ENCODE measurements at places on chromosomes 2 and 18.
A peak's percentile ranks its signal among the peaks of the same experiment; 100 is the strongest.

DNA sequence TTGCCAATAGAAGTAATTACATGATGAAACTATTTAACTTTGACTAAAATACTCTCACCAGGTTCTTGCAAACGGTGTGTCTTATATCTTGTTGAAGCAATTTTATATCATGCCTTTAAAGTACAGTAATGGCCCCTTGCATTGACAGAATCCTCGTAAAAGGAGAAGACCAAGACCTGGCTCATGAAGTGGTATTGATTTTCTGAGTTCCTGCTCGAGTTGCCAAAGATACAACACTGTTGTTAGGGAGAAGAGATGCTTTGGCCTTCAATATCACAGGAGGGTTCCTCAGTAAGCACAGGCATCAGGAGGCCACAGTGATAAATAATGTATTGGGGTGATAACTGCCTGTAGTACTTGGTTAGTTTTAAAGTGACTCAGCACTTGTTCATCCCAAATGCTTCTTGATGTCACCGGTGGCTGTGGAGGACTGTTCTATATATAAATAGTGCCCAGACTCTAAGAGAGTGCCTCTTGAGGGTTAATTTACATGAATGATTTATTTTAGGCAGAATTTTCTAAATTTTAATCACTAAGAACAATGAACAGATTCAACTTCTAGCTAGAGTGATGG is 571.7 kb upstream of the FANCL start:
- DNase-seq = no peak

DNA sequence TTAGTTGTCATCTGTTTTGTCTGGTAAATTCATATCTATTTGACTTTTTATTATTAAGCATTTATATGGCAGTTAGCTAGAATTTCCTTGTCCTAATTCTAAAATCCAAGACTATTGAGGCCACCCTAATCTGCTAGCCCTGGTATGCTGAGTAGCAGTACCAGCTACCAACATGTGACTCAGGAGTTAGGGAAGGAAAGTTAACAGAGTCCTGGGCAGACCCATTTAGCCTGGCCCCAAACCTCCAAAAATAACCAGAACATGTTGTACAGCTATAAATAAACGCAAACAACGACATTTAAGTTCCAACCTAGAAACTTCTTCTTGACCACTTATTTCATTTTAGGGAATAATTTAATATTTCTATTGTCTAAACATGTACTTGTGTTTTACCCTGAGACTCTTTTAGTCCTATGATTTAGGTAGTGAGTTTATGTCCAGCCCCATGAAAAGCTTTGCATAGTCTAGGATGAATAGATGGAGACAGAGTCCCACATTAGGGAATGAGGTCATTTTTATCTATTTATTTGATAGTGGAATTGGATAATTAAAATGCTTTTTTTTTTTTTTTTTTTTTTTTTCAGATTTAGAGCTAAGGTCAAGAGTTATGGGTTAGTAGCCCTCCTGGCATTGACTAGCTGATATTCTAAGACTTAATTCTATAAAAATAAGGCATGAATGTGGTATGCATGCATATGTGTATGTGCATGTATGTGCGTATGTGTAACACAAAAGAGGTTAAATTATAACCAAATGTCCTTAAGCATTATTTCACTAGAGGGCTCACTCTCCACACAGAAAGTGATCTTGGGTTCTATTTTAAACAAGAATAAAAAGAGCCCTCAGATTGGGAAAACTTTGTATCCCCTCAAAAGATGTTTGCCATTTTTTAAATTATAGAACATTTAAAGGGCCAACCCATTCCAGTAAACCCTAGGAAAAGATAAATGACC is 160.1 kb upstream of the MAPRE2 start:
- DNase-seq = no peak

GRCh38 chr2:44531289-44531688 is 169.5 kb downstream of the CAMKMT start:
- no peak for DNase-seq

DNA sequence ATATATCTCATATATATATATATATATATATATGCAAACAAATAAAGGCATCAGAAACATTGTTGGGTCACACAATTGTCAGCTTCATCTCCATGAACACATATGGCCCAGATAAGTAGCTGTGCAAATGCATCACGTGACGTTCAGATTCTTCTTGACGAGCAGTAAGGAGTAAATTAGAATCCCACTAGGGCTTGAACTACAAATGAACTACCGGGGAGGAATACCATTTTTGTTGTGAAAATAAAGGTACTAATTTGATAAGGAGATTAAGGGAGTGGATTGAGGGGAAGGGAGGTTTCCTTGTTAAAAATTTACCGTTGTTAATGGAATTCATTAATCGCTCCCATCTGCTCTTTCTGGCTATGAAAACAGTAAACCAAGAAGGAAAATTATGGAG is 186.5 kb upstream of the COPS8 start:
- DNase-seq = peak; percentile 80

- no peak for DNase-seq
These were observed 127.0 kb upstream of the BCL2L11 start for GRCh38 chr2:110993557-110994231.

- DNase-seq = no peak
These were observed 236.3 kb upstream of the RASGRP3 start for GRCh38 chr2:33240178-33240577.

Data from DMS 273 treated with DMSO at 0.1 percent for 48 hours (cell line).